GM12878 (cell line): ENCODE measurements at places on chromosomes 1 and 21. TPM values are rescaled to one million over a fixed set of nuclear protein-coding genes. Genes with fewer than 3 reads are reported as not detected.

GRCh38 chr1:191043066-191043465, 565.4 kb upstream of the BRINP3 start:
- DNase-seq = no peak

GRCh38 chr1:30540611-30541192, 182.7 kb downstream of the MATN1 start:
- DNase-seq = no peak

DNA sequence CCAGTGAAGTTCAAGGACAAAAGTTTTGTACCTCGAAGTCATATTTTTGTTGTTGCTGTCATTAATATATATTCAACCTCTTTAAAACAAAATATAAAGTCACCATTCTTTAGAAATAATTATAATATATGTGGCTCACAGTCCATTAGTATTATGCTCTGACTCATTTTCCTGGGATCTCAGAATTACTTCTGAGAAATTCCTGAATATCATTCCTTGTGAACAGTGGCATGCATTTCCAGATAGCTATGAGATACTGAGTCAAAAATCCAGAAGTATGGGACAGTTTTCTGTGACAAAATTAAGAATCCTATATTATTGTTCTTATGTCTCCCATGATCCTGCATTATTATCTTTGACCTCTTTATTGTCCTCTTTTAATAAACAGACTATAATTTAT, 13.8 kb upstream of the RGS21 start:
- DNase-seq = no peak

DNA sequence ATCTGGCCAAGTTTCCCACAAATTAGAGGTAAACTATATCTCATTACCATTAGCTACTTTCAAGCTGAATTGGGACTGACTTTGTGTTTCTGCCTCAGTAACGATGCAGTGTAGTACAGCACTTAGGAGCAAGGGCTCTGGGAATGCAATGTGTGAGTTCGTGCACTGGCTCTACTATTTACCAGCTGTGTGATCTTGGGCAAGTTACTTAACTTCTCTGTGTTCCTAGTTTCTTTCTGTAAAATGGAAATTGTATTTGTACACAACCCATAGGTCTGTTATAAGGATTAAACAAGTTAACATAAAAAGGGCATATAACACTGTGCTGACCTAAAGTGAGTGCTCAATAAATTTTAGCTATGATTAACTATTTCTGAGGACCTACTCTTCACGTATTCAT, 65.0 kb upstream of the CSF1 start:
- no peak for DNase-seq

GRCh38 chr1:47906009-47906432, 91.2 kb downstream of the TRABD2B start:
- no peak for DNase-seq

GRCh38 chr1:86394416-86394815, 1.7 kb downstream of the ODF2L start:
- no peak for DNase-seq

GRCh38 chr1:175888996-175889395, 145.6 kb upstream of the TNR start:
- no peak for DNase-seq

- no peak for DNase-seq
Measured at GRCh38 chr1:164051782-164052181, 507.2 kb upstream of the PBX1 start.

GRCh38 chr21:35113064-35113463, 64.0 kb upstream of the RUNX1 start:
- no peak for DNase-seq

DNA sequence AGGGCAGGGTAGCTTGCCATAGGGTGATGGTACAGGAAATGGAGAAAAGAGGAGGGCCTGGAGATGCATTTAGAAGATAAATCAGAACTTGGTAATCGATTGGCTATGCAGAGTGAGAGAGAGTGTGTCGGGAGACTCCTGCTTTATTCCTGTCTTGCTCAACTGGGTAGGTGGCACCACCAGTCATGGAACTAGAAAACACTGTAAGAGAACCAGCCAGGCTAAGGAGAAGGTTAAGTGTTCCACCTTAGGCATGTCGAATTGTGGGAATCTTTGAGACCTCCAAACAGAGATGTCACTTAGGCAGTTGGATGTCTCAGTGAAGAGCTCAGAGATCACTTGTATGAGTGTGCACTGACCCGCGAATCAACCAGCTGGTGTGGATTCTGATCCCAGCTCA, 28.7 kb upstream of the RD3 start:
- no peak for DNase-seq

DNA sequence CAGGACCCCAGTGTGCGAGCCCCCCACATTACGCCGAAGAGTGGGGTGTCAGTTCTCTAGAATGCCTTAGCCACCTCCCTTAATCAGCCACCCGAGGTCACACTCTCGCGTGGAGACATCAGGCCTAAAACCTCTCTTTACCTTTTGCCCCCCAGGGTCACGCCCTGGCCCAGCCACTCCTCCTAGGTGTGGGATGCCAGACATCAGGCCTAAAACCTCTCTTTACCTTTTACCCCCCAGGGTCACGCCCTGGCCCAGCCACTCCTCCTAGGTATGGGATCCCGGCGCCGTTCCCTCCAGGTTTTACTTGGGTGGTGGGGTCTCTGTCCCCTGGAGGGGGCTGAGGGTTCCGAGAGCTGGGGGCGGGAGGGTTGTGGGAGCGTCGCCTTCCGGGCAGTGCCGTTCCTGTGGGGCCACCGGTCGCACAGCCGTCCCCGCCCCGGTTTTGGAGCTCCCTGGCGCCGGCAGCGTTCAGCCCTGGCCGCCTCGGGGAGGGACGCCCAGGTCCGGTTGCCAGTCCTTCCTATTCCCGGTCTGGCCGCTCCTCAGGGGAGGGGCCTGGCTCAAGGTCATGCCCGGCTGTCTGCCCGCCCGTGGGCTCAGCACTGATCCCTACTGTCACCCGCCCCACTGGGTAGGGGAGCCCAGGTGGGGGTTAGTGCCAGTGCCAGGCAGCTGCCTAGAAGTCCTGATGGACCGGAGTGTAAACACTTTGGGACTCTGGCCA, 882 bp downstream of the VPS13D start:
- no peak for DNase-seq

GRCh38 chr1:143680304-143680703, 291.5 kb downstream of the FAM72C start:
- no peak for DNase-seq

DNA sequence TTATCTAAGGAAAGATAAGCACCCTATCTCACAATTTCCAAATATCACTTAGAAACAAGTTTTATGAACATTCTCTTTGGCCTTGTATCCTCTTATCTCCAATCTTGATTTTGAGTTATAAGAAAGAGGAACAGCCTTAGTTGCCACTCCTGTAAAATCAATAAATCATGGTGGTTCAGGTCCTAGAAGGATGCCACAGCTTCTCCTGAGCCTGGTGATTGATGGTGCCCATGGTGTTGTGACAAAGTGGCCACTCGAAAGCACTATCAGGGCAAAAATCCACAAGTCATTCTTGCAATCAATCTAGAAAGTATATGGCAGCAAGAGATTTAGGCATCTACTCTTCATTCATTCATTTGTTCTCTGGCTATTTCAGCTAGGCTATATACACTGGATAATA, 27.8 kb downstream of the GBP6 start:
- DNase-seq = no peak

Gene NFASC
- 0.16 and 0.23 TPM in 2 replicates for total RNA-seq

Gene TTC34
- 0.35 and 0.49 TPM in 2 replicates for total RNA-seq

Gene DCLRE1B
- 13.6 and 14.3 TPM in 2 replicates for total RNA-seq

Gene CLIC6
- 31.9 and 34.1 TPM in 2 replicates for total RNA-seq

Gene NPR1
- 0.56 and 0.72 TPM in 2 replicates for total RNA-seq

Gene TSPEAR
- total RNA-seq = not detected in 2 replicates

Gene ATP1A2
- total RNA-seq = not detected in 2 replicates

Gene PDXK
- total RNA-seq = 107 and 111 TPM in 2 replicates
